ENCODE measurements at places on chromosomes 5 and 9.

- DNase-seq, result no peak
These were observed 46.4 kb downstream of the SH3RF2 start for GRCh38 chr5:145982572-145983318.

GRCh38 chr9:86926145-86926544 is 21.2 kb downstream of the GAS1 start:
- no peak for DNase-seq

- no peak for DNase-seq
These were observed 70.9 kb upstream of the KLF9 start for GRCh38 chr9:70485273-70485858.

DNA sequence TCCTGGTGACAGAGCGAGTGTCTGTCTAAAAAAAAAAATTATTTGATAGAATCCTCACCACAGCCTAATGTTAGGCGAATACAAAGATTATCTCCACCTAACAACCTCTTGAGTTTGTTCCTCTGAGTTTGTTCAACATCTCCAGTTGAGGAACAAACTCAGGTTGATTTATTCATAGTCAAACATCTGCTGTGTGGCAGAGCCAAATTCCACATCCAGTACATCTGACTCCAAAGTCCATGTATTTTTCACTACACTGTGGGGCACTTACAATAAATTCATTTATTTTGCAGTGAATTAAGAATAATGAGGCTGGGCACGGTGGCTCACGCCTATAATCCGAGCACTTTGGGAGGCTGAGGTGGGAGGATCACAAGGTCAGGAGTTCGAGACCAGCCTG is 53.3 kb downstream of the KIF24 start:
- DNase-seq, result no peak
